ENCODE measurements at places on chromosomes 13 and 19.

GRCh38 chr13:102792396-102792795 is 6.4 kb downstream of the POGLUT2 start:
- DNase-seq: no peak

DNA sequence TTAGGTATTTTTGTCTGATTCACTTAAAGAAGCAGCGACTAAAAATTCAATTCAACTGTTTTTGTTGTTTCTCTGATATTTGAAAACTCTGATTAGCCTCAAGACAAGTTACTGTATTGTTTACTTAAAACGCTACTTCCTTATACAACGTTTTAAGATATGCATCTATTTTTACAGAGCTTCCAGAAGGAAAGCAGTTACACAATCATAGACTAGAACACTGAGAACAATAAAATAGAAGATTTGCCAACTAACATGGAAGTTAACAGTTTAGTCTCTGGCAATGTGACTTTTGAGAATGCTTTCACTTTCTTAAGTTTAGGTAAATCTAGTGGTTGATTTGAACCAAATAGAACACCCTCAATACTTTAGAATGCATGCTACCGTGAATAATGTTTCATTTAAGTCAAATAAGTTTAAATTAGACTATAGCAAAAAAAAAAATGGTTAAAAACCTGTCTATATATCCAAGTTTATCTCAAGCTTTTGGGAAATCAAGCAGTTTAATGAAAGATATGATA is 614.8 kb downstream of the DACH1 start:
- DNase-seq: no peak

DNA sequence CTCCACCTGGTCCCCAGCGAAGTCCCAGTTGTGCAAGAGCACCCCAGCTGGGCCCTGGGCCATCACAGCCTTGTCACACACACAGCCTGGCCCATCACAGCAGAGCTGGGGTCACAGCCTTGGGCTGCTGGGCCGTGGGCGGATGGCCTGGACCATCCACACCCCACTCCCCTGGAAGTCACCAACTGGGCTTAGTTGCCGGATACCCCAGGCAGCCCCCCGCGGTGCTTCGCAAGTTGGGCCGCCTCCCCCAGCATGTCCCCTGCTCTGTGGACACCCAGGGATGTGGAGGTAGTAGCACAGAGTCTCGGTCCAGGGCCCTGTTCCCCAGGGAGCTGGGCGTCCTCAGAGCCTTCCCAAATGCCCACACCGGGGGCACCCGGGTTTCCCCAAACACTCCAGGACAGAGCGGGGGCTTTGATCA is 4.5 kb upstream of the ZNF554 start:
- DNase-seq: no peak

GRCh38 chr13:37869756-37870488 is at the start of gene TRPC4:
TSS of gene TRPC4 (minus strand) at chr13:37869772. CDS start at chr13:37783333, 86,439 bp downstream.
- DNase-seq: no peak

GRCh38 chr19:38352611-38353010 is 17.0 kb downstream of the CATSPERG start:
- no peak for DNase-seq

GRCh38 chr13:95067303-95067702 is 233.9 kb downstream of the ABCC4 start:
- no peak for DNase-seq

GRCh38 chr13:42996584-42996983 is 4.5 kb upstream of the EPSTI1 start:
- DNase-seq: no peak

GRCh38 chr19:8206147-8207087 is 2.8 kb upstream of the CERS4 start:
- DNase-seq: no peak

- no peak for DNase-seq
Observed at GRCh38 chr19:49117677-49118564, 1.0 kb downstream of the C19orf73 start.

- no peak for DNase-seq
Observed at GRCh38 chr13:42885325-42885724, 103.9 kb downstream of the FAM216B start.

GRCh38 chr13:95921485-95921884 is 131.7 kb downstream of the UGGT2 start:
- DNase-seq: no peak

DNA sequence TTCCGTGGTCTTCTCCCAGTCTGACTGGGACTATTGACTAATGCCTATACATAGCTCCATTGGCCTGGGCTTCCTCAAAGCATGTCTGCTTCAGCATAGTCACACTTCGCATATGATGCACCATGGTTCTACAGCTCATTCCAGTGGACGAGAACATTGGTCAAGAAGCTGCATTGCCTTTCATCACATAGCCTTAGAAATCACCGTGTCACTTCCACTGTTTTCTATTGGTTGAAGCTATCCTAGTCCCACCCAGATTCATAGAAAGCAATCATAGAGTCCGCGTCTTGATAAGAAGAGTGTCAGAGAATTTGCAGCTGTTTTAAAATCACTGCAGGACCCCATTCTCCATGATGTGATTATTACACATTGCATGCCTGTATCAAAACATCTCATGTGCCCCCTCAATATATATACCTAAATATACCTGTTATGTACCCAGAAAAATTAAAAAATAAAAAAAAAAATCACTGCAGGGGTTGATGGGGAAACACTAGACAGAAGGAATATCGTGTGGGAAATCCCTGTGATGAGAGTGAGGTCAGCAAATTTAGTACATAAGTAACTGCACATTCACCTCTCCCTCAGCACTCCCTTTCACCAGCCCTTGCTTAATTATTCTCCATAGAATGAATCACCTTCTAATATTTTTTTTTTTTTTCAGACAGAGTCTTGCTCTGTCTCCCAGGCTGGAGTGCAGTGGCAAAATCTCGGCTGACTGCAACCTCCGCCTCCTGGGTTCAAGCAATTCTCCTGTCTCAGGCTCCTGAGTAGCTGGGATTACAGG is 2.2 kb upstream of the ARHGAP33 start:
- DNase-seq: no peak

- DNase-seq: no peak
Observed at GRCh38 chr19:13031917-13032623, 36.8 kb downstream of the NFIX start.

GRCh38 chr13:45786293-45786920 is 65.1 kb downstream of the SIAH3 start:
- no peak for DNase-seq

- peak; percentile 2 for DNase-seq
Observed at GRCh38 chr13:99614465-99614885, 113.2 kb downstream of the TM9SF2 start.

- no peak for DNase-seq
Observed at GRCh38 chr19:38505958-38506357, 72.5 kb downstream of the RYR1 start.

DNA sequence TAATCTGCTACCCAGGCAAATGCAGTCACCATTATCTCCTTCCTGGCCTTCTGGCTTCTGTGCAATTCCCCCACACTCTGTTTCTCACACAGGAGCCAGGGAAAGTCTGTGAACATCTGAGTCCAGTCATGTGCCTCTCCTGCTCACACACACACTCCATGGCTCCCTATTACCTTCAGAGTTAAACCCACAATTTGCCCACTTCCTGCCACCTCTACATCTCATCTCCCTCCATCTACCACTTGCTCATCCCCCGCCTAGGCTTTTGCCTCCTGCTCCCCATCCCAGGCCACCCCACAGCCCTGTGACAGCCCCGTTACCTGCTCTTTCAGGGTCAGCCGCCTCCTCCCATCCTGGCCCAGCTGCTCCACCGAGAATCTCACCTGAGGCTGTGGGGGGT is 13.5 kb downstream of the IL12RB1 start:
- no peak for DNase-seq

Measured in stimulated activated CD4-positive, alpha-beta T cell treated with anti-CD3 and anti-CD28 coated beads, Interleukin-1b, Interleukin-23, amount 100 ng/mL, for 4 hours (primary cell).